NCI-H1092 treated with DMSO at 0.1 percent for 48 hours (cell line): ENCODE measurements at places on chromosomes 5 and 9.

GRCh38 chr5:66661149-66661548 lies 65.0 kb downstream of the MAST4 start:
- peak; percentile 3 for DNase-seq

- DNase-seq = no peak
Measured at GRCh38 chr5:1967736-1968135, 85.0 kb upstream of the IRX4 start.

DNA sequence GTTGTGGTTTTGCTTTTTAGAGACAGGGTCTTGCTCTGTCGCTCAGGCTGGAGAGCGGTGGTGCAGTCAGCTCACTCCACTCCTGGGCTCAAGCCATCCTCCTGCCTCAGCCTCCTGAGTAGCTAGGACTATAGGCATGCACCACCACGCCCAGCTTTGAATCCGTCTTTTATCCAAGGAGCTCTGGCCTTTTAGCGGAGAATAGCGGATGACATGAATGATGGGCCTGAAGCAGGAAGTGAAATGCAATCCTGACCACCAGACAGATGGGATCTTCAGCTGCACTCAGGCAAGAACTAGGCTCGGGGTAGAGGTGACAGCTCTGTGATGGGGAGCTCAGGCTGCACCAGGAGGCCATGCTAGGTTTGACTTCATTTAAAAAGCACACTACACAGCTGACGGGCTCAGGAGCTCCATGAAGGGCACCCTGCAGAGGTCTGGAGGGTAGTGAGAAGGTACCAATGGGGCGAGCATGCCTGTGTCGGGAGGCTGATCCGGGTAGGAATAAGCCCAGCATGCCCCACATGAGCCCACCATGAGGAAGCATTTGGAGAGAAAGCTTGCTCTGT lies 21.9 kb downstream of the POLR1E start:
- no peak for DNase-seq

DNA sequence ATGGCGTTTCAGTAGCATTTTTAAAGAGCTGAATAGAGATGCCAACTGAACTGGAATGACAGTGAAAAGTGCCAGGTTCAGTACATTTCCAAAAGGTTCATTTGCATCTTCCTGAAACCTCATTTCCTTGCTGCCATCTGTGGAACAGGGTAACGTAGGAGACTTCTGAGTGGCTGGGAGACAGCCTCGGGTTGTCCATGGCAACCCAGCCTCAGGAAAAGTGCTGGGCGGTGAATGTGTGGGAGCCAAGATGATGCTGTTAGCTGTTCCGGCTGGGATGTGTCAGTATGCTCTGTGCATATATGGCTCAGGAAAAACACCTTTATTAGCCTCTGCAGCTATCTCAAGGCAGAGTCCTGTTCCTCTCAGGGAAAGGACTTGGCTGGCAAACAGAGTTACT lies 87.5 kb downstream of the KLHL3 start:
- no peak for DNase-seq

DNA sequence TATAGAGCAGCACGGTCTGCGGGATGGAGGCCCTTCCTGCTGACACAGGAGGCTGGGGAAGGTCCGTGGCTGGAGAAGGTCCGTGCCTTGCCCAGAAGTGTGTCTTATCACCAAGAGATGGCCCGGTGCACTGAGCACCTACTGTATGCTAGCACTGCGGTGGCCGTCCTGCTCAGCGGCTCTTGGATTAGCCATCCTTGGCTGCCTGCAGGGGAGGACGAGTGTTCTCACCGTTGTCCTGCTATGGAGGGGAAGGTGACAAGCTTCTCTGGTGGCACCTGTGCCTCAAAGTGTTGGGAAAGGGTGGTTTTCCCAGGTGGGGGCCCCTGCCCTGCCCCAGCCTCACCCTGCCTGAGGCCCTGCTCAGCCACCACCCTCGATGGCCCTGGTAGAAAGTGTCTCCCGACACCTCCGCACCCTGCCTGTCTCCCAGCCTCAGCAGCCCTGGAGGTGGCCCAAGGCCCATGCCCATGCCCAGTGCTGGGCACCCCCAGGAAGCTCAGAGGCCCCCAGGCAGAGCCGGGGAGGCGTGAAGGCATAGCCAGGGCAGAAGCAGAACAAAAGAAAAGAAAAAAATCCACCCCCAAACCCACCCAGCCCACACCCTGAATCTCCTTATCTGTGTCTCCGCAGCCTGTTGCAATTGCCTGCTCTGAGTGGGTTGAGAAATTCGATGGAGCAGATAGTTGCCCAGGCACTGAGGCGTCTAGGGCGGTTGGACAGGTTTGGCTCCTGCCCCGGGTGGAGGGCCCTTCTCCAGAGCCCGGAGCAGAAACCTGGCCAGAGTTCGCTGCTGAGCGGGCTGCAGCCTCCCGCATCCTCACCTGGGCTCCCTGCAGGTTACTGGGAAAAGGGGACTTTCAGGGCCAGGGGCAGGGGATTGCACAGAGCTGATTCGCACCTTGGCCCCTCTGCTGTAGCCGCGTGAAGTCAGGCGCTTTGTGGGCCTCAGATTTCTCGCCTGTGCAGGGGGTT lies 30.5 kb downstream of the RXRA start:
- DNase-seq = no peak

- DNase-seq = peak; percentile 89
Measured at GRCh38 chr5:16736158-16736995, 119.6 kb upstream of the RETREG1 start.
